ENCODE measurements at places on chromosomes 16 and 17. TPM values are rescaled to one million over a fixed set of nuclear protein-coding genes. Genes with fewer than 3 reads are reported as not detected.

The C1QTNF8 gene
- not detected for total RNA-seq

The ELOB gene
- 175 TPM for total RNA-seq

The MT1G gene
- total RNA-seq = not detected

The MT1E gene
- total RNA-seq = 2.0 TPM

The CCL1 gene
- total RNA-seq = not detected

The ABCA5 gene
- total RNA-seq = 10.0 TPM

The CPNE7 gene
- total RNA-seq = 40.4 TPM

The CD7 gene
- 0.37 TPM for total RNA-seq

The SRP68 gene
- total RNA-seq = 105 TPM

The ABCA9 gene
- 0.19 TPM for total RNA-seq

- no peaks in the 10 kb centered on the region for H3K27me3 ChIP-seq
- no peak overlapping the region for H3K27ac ChIP-seq
- H3K4me1 ChIP-seq = no peaks in the 10 kb centered on the region
- H3K36me3 ChIP-seq = no peaks in the 10 kb centered on the region
Observed at GRCh38 chr16:57876210-57876609, 73.9 kb upstream of the KIFC3 start.

DNA sequence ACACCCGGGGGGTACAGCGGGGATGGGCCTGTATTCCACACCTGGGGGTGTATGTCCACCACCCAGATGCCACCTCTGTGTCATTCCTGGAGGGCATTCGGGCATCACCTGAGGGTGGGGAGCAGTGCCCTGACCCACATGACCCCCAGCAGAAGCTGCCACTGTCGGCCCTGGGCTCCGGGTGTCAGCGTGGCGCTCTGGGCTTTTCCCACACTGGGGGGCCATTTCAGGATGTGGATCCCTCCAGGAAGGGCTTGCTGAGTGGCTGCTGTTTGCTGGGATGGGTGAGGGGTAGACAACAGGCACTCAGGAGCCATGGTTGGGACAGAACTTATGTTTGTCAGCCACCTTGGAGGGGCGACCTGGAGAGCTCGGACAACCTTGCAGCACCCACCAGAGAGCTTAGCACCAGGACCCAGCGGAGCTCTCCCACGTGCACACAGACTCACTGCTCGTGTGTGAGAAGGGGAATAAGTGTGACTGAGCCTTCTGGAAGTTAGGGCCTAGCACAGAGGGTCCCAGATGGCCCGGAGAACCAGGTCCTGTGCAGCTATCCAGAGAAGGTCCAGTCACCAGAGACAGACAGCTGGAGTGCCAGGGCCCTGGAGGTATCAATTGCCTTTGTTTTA is 102.7 kb downstream of the METRNL start:
- H3K27me3 ChIP-seq = no peaks in the 10 kb centered on the region
- H3K4me3 ChIP-seq = no peak overlapping the region
- H3K4me1 ChIP-seq = no peaks in the 10 kb centered on the region
- DNase-seq = peak; percentile 29
- no peaks in the 10 kb centered on the region for H3K36me3 ChIP-seq

GRCh38 chr17:67829331-67829730 is 4.0 kb downstream of the BPTF start:
- H3K4me1 ChIP-seq = no peaks in the 10 kb centered on the region
- no peaks in the 10 kb centered on the region for H3K27me3 ChIP-seq
- DNase-seq = no peak
- no peak overlapping the region for H3K4me3 ChIP-seq
- H3K27ac ChIP-seq = no peak overlapping the region

DNA sequence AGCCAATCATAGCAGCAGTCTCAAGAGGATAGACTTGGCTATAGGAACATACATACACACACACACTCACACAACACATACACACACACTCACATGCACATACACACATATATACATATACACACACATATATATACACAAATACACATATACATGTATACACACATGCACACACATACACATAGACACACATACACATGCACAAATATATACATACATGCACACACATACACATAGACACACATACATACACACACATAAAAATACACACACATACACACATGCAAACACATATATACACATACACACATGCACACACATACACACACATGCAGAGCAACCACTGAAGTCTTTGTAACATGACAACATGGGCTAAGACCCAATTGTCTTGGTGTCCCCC is 19.7 kb downstream of the CBLN1 start:
- H3K4me3 ChIP-seq = no peak overlapping the region
- no peaks in the 10 kb centered on the region for H3K36me3 ChIP-seq
- H3K4me1 ChIP-seq = 0 out of 2 replicates have a peak, but pooled peaks cover 3% of the 10 kb centered on the region
- no peak overlapping the region for H3K27ac ChIP-seq
- no peak for DNase-seq

DNA sequence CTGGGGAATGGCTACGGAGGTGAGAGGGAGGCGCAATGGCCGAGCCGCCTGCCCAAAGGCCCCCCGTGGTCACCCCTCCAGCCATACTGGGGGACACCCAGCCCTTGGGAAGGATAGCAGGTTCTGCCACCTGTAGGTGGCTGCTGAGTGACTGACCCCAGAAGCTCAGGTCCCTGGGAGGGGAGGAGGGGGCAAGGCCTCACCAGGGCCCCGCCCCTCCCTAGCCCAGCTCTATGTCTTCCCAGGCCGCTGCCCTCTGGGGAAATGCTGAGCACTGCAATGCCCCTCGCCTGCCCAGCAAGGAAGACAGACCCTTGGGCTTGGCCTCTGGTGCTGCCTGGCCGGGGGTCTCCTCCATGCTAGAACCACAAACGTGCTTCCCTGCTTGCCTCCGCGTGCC is 11.4 kb upstream of the CLDN9 start:
- no peaks in the 10 kb centered on the region for H3K27me3 ChIP-seq
- DNase-seq = peak; percentile 43
- H3K27ac ChIP-seq = no peak overlapping the region
- peaks cover 1% of the 10 kb centered on the region for H3K36me3 ChIP-seq
- H3K4me3 ChIP-seq = no peak overlapping the region

- peaks cover 14% of the 10 kb centered on the region for H3K4me1 ChIP-seq
- peak; percentile 95 for DNase-seq
- no peak overlapping the region for H3K27ac ChIP-seq
- peak overlapping the region; percentile 68 for H3K4me3 ChIP-seq
- H3K36me3 ChIP-seq = no peaks in the 10 kb centered on the region
Observed at GRCh38 chr17:75589012-75589918, 1.7 kb downstream of the MYO15B start.

DNA sequence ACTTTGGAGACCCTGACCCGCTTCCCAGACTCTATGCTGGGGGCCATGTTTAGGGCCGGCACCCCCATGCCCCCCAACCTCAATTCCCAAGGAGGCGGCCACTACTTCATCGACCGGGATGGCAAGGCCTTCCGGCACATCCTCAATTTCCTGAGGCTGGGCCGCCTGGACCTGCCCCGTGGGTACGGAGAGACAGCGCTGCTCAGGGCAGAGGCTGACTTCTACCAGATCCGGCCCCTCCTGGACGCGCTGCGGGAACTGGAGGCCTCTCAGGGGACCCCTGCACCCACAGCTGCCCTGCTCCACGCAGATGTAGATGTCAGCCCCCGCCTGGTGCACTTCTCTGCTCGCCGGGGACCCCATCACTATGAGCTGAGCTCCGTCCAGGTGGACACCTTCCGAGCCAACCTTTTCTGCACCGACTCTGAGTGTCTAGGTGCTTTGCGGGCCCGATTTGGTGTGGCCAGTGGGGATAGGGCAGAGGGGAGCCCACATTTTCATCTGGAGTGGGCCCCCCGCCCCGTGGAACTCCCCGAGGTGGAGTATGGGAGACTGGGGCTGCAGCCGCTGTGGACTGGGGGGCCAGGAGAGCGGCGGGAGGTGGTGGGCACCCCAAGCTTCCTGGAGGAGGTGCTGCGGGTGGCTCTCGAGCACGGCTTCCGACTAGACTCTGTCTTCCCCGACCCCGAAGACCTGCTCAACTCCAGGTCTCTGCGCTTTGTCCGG is 1.1 kb downstream of the KCTD11 start:
- no peaks in the 10 kb centered on the region for H3K27me3 ChIP-seq
- H3K27ac ChIP-seq = peak overlapping the region; percentile 85
- no peaks in the 10 kb centered on the region for H3K36me3 ChIP-seq
- peaks cover 3% of the 10 kb centered on the region for H3K4me1 ChIP-seq

DNA sequence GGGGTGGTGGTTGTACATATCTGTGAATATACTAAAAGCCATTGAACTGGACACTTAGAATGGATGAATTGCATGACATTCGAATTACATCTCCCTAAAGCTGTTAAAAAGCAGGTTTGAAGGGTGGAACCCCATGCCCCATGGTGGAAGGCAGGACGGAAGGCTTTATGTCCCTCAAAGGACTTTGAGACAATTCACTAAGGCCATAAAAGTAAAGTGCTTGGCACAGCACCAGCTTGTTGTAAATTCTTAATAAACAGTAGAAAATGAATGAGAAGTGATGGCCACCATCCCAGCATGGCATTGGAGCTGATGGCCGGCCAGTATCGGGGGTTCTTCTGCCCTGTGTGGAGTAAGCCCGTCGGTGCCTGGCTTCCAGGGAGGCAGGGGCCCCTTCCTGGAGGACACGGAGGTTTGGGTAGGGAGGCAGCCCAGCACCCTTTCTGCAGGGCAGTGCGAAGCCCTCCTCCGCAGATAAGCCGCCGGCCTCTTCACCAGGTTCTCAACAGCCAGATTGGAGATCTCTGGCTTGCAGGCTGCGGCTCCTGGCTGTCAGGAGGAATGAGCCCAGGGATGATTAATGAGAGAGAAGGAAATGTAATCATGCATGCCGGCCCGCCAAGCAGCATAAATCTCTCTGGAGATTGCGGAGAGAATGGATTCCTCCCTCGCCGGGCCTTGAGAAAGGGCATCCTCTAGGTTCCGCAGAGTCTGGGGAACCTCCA is 346.9 kb downstream of the FOXL1 start:
- DNase-seq = no peak
- H3K36me3 ChIP-seq = no peaks in the 10 kb centered on the region
- H3K4me3 ChIP-seq = no peak overlapping the region
- no peaks in the 10 kb centered on the region for H3K4me1 ChIP-seq
- no peaks in the 10 kb centered on the region for H3K27me3 ChIP-seq
